ENCODE measurements at places on chromosomes 6 and 20. TPM values are rescaled to one million over a fixed set of nuclear protein-coding genes. Genes with fewer than 3 reads are reported as not detected.

Gene PCSK2
- not detected for total RNA-seq

Gene CRIP3
- total RNA-seq, result not detected

Gene FAM217A
- total RNA-seq, result not detected

Gene MLN
- total RNA-seq, result not detected

Gene WFDC2
- not detected for total RNA-seq

Gene TMEM200A
- 1.4 TPM for total RNA-seq

Gene SEL1L2
- not detected for total RNA-seq

Gene SLC4A11
- 4.1 TPM for total RNA-seq

Gene CRISP2
- total RNA-seq, result not detected

Gene NEU1
- total RNA-seq, result 40.2 TPM

Gene CDH26
- not detected for total RNA-seq

Gene BPIFB3
- not detected for total RNA-seq

Gene NRSN1
- total RNA-seq, result not detected

Gene GRM1
- total RNA-seq, result under 0.01 TPM

Gene GCNT2
- total RNA-seq, result 3.0 TPM

Gene PTK6
- under 0.01 TPM for total RNA-seq

Gene GJA10
- total RNA-seq, result not detected
